Lower lobe of right lung (tissue), 2 donors: ENCODE measurements at places on chromosomes 6 and 20.

GRCh38 chr6:42136508-42137193 is 5.8 kb downstream of the C6orf132 start:
- no peak for DNase-seq

- DNase-seq: no peak
Measured at GRCh38 chr6:111199935-111200334, 112.6 kb downstream of the SLC16A10 start.

GRCh38 chr6:135280375-135281136 is 99.4 kb downstream of the MYB start:
- DNase-seq: no peak

GRCh38 chr6:163738304-163738703 is 323.8 kb downstream of the QKI start:
- DNase-seq: no peak

GRCh38 chr6:90610751-90611542 is 24.1 kb upstream of the MAP3K7 start:
- peak; percentile 46 for DNase-seq

GRCh38 chr6:75546381-75546780 is 52.8 kb upstream of the FILIP1 start:
- DNase-seq: no peak

- DNase-seq: no peak
Measured at GRCh38 chr6:135114355-135115145, 59.9 kb upstream of the HBS1L start.

GRCh38 chr6:144585217-144585814 is 300.2 kb downstream of the UTRN start:
- no peak for DNase-seq

DNA sequence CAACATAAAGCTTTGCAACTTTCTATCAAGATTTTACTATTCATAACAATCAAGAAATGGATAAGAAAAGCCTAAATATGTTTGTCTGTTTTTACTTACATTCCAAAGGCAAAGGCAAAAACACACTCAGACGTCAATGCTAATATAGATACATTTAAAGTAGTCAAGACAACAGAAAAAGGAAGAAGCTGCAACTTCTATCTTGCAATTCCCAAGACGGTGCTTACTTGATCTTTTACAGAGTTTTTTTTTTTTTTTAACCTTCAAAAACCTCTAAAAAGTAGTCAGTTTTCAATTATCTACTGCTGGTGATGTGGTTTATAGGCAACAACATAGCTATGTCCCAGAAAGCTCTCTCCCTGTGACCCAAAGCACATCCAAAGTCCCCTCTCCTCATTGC is 58.1 kb downstream of the EPB41L2 start:
- no peak for DNase-seq

DNA sequence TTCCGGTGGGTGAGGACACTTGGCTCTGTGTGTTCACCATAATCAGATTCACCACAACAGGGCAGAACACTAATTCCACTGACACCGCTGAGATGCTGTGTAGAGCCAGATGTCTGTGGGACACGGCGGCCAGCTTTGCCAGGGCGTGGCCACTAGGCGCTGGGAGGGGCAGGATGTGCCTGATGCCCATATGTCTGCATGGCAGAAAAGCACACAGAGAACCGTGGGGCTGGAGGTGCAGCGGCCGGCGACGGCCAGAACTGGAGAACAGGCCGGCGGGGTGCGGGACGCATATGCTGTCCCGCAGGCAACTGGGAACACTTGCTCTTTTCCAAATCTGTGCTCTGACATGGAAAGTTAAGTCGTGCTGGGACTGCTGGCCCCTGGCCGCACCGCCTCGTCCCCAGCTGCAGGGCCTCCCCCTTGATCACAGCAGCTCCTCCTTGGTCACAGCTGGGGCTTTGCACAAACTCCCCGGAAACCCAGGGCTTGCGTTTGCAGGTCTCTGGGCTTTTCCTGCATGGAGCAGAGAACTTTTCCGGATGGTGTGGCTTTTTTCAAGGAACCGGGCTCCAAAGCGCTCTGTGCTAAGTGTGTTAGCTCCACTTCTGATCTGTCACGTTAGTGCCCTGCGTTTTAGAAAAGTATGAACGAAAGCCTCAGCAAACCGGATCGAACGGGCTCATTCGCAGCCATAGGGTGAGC is 31.1 kb downstream of the NTSR1 start:
- DNase-seq: peak; percentile 65

- DNase-seq: no peak
Measured at GRCh38 chr20:23759306-23759940, 8.7 kb upstream of the CST1 start.

GRCh38 chr6:22657352-22657980 is 88.1 kb downstream of the HDGFL1 start:
- no peak for DNase-seq

- DNase-seq: no peak
Measured at GRCh38 chr6:5085648-5086293, 630 bp downstream of the PPP1R3G start.

DNA sequence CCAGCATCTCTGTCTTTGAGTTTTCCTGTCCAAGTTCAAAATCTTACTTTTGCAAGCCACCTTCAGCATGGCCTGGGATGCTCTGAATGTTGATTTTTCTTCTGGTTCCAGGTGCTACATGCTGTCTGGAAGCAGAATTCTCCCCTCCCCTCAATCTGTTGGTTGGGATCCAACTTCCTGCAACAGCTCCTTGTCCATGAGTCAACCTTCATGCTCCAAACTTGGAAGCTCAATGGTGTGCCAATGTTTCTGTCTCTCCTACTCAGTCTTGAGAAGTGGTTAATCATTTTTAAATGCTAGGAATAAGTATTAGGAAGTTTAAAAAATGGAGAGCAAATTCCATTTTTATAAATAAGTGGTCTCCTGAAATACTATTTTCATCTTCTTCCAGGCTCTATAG is 33.2 kb upstream of the PLEKHG1 start:
- no peak for DNase-seq

- DNase-seq: no peak
Measured at GRCh38 chr6:20777801-20778200, 243.5 kb downstream of the CDKAL1 start.
